ENCODE measurements at places on chromosomes 16 and 17. TPM values are rescaled to one million over a fixed set of nuclear protein-coding genes. Genes with fewer than 3 reads are reported as not detected.
A peak's percentile ranks its signal among the peaks of the same experiment; 100 is the strongest.

- no peaks in the 10 kb centered on the region for H3K27me3 ChIP-seq
- no peak overlapping the region for H3K27ac ChIP-seq
Measured at GRCh38 chr17:78432226-78433012, 54.0 kb downstream of the PGS1 start.

GRCh38 chr16:28062261-28062846 is 1.2 kb downstream of the GSG1L start:
- peaks cover 8% of the 10 kb centered on the region for H3K4me1 ChIP-seq
- no peak for DNase-seq
- H3K4me3 ChIP-seq = no peak overlapping the region
- no peaks in the 10 kb centered on the region for H3K36me3 ChIP-seq

DNA sequence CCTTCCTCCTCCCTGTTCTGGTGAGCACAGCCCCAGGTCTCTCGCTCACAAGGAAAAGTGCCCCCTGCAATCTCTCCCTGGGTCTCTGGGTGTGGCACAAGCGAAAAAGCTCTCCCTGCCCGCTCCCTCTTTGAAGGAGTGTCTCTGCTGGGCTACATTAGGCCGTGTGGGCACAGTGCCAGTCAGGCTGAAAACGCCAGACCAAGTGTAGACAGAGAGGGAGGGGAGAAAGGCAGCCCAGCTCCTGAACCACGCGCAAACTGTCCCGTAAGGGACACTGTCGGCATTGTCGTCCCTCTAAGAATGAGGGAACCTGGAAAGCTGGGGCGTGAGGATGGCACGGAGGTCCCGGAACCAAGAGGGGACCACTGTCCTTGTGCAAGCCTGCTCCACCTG is 3.9 kb downstream of the SMIM5 start:
- no peak overlapping the region for H3K27ac ChIP-seq
- peak; percentile 53 for DNase-seq
- H3K4me3 ChIP-seq = no peak overlapping the region
- no peaks in the 10 kb centered on the region for H3K27me3 ChIP-seq

DNA sequence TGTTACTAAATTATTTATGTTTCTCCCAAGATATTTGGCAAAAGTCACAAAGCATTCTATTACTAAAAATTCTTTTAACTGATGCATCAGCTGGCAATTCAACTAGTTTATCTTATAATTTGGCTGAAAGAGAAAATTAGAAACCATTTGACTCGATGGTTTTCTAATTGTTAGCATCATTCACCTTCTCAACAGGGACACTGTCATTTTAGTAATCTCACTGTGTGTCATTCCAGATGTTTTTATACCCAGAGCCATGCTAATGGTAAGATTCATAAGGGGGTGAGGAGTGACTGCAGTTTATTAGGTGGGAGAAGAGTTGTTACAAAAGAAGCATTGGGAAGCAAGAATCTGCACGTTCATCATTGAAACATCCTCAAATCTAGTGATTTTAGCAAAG is 124.9 kb downstream of the ABCA8 start:
- H3K27me3 ChIP-seq = no peaks in the 10 kb centered on the region
- no peak overlapping the region for H3K27ac ChIP-seq
- DNase-seq = no peak
- H3K36me3 ChIP-seq = no peaks in the 10 kb centered on the region

SOST gene
- total RNA-seq = not detected
